Neuronal stem cell (in vitro differentiated cells): ENCODE measurements at places on chromosomes 12 and 14.
A peak's percentile ranks its signal among the peaks of the same experiment; 100 is the strongest.

GRCh38 chr14:100796946-100797345, 29.0 kb upstream of the MEG3 start:
- no peak for DNase-seq

DNA sequence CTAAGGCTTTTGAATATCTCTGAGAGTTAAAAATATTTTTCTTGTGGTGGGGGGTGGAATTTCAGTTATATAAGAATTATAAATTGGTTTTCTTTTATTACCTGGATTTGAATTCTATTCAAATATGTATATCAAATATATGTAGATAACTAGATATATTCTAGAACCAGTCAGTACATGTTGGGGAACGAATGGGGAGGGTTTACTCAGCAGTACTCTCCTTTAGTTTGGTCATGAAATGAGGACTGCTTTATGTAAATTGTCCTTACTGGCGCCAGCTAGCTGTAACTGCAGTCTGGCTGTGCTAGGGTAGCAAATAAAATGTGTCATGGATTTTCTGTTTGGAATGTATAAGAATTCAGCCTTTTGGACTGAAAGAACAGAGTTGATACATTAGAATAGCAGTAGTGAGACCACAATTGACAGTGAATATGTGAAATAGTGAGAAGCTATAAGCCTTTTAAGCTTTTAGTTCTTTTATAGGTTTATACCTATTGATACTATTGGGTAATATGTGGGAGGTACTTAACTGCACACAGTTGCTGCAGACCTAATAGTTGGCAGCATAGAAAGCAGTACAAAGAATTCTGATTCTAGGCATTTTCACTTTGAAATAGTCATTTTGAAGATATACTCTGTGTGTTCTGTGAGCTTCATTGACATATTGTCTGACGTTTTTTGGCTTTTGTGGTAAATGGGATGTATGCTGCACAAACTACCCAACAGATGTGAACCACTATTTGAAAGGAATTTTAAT, 29.0 kb downstream of the ATF7IP start:
- peak; percentile 63 for DNase-seq

GRCh38 chr12:106226884-106227640, 20.8 kb downstream of the CKAP4 start:
- DNase-seq: peak; percentile 56

- DNase-seq: no peak
Measured at GRCh38 chr14:105488781-105489541, 2.1 kb upstream of the TEDC1 start.

DNA sequence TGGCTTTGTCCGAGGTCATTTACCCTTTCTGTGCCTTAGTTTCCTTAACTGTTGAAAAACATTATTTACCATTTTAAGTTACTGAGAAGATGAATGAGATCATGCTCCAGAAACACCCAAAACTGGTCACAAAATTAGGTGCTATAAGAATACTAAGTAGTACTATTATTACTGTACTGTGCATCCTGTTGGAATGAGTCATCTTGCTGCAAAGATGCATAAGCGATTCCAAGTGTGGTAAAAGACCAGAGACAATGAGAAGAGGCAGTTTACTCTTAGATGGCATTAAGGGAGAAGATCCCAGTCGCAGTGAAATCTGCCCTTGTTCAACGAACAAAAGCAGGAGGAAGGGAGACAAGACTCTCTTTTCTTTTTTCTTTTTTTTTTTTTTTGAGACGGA, 4.2 kb upstream of the PLEKHA5 start:
- DNase-seq: no peak

GRCh38 chr12:92690601-92691000, 12.2 kb upstream of the PLEKHG7 start:
- DNase-seq: no peak

- no peak for DNase-seq
Measured at GRCh38 chr14:22802860-22803686, 12.2 kb downstream of the SLC7A7 start.
